ENCODE measurements at places on chromosomes 3 and 15.

GRCh38 chr3:104831071-104831470 lies 535.6 kb upstream of the ALCAM start:
- no peak for DNase-seq

DNA sequence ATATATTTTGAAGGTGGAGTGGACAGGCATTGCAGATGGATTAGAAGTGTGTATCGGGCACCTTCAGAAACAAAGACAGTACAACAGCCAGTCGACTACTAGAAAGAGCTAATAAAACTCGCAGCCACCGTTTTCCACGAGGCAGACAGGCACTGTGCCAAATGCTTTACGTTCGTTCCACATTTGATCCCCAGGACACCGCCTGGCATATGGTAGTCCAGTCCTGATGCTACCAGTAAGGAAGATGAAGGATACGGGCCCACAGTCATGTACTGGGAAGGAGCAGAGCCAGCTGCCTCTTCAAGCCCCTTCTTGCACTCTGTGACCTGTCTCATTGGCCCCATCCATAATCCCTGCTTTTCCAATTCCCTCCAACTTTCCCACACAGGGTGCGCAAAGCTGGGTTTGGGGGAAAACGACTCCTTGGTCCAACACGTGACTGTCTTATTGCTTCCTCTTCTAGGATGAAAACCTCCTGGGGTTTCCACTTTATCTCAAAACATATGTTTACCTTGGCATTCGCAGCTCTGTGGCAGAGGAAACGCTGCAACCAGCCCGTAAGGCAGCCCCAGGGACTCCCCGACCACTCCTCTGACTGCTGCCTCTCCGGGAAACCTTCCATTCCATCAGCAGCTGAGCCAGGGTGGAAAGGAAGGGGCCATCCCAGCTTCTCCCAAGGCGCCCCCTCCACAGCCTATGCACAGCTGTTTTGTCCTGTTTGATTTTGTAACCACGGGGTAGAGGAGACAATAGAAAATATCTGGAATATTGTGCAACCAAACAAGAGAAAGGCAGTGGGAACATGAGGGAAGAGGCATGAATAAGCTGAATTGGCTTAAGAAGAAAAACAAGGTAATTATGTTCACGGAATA lies 107.4 kb downstream of the ADAMTS17 start:
- DNase-seq, result peak; percentile 21

DNA sequence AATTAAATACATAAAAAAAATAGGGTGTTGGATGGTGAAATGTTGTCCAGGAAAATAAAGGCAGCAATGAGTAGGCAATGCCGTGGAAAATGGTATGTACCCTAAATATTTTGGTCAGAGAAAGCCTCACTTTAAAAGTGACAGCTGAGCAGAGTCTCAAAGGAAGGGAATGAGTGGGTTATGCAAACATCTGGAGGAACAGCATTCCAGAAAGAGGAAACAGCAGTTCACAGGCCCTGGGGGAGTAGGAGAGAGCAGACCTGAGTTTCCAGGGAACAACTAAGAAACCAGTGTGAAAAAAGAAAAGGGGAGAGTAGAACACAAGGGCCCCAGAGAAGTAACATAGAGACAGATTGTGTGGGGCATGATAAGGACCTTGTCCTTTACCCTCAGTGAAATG lies 230.0 kb upstream of the CNTN3 start:
- no peak for DNase-seq

- DNase-seq, result no peak
These were observed 61.0 kb downstream of the KLF13 start for GRCh38 chr15:31387479-31388118.

GRCh38 chr15:100914876-100915275 lies 4.3 kb upstream of the LRRK1 start:
- no peak for DNase-seq

- peak; percentile 88 for DNase-seq
These were observed 68.7 kb downstream of the TRAK1 start for GRCh38 chr3:42159706-42160472.

DNA sequence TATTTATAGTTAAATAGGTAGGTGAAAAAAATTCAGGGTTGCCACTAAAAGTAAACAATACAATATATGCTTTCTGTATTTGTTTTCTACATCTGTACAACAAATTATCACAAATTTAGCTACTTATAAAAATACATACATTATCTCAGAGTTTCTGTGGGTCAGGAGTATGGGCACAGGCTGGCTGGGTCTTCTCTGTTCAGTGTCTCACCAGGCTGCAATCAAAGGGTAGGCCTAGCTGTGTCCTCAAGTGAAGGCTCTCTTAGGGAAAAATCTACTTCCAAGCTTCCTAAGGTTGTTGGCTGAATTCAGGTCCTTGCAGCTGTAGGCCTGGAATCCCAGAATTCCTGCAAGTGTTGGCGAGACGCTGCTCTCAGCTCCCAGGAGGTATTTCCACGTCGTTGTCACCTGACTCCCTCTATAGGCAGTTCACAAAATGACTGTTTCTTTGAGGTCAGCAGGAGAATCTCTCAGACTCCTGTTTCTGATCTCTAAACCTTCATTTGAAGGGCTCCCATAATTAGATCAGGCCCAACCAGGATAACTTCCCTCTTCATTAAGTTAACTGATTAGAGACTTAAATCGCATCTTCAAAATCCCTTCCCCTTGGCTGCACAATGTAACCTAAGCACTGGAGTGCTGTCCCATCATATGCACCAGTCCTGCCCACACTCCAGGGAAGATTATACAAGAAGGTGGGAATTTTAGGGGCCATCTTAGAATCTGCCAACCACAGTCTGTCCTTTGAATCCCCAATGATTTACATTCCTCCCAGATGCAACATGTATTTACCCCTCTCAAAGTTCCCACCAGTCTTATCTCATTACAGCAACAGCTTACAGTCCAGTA lies 296.6 kb downstream of the SUCLG2 start:
- no peak for DNase-seq

- DNase-seq, result no peak
These were observed 23.5 kb downstream of the B3GALNT1 start for GRCh38 chr3:161081633-161082032.

DNA sequence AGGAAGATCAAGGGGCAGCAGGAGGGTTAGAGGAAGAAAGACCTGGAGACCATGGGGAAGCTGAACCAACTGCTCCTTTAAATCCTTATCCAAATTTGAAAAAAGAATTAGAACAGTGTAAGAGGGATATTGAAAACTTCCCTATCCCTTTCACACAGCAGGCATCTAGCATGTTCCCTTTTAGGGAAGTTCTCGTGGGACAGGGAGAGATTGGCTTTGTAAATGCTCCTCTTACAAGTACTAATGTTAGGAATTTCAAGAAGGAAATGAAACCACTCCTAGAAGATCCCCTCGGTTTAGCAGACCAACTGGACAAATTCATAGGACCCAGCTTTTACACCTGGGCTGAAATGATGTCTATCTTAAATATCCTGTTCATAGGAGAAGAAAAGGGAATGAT lies 41.5 kb downstream of the PPCDC start:
- DNase-seq, result no peak

DNA sequence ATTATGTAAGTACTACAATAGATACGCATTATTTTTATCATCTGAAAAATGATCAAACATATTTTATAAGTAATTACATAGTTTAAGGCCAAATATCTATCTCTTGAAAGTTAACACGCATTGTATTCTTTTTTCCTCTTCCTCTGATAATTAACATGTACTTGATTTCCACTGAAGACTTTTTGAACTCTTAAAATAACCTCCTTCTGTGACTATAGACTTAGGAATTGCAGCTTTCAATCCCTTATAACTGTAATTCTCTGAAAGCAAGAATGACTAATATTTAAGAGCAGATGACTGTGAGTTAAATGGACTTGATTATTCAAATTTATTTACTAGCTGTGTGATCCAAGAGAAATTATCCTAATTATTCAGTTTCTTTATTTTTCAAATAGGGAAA lies 730.6 kb upstream of the NECTIN3 start:
- DNase-seq, result no peak

DNA sequence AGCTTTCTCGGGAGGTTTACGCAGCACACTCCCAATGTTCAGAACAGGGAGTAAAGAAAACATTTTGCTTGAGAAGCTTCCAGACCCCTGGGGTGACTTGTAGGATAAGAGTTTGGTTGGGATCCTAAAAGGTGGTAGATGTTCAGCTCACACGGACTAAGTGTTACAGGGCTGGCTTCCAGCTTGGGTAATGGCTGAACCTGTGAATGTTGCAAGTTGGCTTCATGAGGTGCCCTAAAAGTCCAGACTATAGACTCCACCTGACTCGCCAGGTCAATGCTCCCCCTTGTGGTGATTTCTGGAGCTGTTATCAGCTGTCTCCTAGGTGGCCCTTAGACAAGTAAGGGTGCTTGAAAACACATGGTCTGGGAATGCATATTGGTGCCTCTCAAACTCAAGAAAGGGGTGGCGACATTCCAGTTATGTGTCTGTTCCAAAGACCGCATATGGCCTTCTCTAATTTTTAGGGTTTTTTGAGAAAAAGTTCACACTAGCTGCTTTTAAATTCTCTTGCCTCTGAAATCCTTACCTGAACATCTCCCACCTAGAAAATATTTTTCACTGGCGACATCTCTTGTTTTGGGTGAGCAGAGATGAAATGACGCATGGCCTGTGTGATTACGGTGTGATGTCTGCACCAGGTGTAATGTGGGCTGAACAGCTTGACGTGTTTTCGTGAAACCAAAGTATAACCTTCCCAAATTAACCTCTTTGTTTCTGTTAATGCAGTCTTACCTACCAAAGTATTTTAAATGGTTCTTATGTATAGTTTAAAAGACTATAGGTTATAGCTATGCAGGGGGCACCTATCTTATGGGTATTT lies 175.7 kb upstream of the KBTBD8 start:
- DNase-seq, result peak; percentile 61

Data from left colon (tissue), 2 donors.